ENCODE measurements at places on chromosomes 2 and 18.

DNA sequence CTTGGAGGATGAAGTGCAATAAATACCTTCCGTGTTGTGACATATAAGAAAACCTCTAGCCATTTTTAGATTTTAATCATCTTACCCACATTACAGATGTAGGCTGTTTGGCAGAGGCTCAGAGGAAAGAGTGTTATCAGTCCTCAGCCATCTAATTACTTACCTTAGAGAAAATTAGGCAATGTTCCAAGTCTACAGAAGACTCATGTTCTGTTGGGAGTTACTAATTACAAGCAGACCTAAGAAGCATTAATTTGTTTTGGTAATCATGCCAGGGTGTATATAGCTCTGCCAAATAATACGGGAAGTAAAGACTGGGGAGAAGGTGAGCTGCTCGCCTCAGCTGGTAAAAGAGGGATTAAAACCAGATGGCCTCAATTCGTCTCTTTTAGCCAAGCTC, 125.8 kb upstream of the PGAP1 start:
- DNase-seq = peak; percentile 93

- no peak for DNase-seq
Observed at GRCh38 chr2:230953845-230954244, 28.8 kb upstream of the GPR55 start.

DNA sequence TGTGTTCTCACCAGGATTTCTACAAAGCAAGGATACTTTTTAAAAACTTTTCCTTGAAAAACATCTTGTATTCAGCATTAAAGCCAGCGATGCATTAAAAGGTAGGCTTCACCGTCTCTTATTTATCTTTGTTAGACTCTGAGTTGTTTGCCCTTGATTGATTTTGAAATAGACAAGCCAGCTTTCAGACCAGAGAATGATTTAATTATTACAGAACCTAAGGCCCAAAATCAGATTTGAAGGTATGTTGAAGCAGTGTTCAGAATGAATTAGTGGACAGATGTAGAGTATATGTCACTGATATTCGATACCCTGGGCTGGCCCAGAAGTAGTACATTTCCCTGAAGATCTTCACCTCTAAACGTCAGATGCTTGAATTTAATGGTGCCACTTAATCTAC, 136.4 kb downstream of the THSD7B start:
- no peak for DNase-seq

GRCh38 chr2:64861452-64862397, 127.5 kb upstream of the SLC1A4 start:
- no peak for DNase-seq

DNA sequence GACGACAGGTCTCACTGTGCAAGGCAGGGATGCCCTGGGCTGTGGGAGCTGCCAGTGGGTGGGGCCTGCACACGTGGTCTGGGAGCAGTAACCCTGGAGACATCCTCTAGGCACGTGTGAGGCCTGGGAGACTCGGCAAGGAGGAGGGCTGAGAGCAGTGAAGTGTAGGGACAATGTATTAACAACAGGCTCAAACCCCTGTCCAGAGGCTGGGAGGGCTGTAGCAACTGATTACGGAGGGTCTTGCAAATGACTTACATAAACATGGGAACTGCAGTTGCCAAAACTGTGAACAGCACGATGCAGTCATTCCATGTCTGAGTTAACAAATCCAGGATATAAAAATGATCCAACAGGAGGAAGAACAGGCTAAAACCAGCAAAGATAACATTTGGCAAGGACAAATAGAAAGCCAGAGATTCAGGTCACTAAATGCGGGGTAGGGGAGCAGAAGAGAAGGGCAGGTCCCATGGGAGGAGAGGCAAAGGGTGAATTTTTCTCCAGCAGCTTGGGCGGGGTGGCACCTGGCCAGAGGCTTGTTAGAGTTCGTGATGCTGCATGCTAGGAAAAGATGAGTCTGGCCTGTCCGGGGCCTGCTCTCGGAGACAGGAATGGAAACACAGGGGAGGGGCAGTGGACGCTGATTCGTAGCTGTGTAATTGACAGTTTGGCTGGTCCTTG, 44.9 kb downstream of the CYP27C1 start:
- no peak for DNase-seq

DNA sequence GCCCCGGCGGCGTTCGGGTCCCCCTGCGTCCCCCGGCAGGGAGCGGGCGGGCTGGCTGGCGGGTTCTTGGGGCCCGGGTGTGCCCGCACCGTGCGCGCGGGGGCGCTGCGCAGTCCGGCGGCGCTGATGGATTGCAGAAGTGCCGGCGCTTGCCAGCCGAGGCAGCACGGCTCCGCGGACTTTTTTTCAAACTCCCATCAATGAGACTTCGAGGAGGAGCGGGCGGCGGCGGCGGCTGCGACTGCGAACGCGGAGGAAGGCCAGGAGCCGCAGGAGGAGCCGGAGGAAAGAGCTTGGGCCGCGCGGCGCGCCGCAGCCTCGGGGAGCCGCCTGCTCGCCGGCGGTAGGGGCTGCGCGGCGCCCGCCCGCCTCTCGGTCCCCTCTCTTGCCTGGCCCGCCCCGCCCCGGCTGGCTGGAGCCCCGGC, at the start of gene GLI2:
GLI2 (plus strand) TSS at position 123 of the 425 bp plus-strand sequence. CDS start 61,453 bp downstream, outside the sequence.
- peak; percentile 71 for DNase-seq
